ENCODE measurements at places on chromosomes 16 and 17.

GRCh38 chr17:64262198-64262999, 661 bp downstream of the TEX2 start:
- DNase-seq: no peak

DNA sequence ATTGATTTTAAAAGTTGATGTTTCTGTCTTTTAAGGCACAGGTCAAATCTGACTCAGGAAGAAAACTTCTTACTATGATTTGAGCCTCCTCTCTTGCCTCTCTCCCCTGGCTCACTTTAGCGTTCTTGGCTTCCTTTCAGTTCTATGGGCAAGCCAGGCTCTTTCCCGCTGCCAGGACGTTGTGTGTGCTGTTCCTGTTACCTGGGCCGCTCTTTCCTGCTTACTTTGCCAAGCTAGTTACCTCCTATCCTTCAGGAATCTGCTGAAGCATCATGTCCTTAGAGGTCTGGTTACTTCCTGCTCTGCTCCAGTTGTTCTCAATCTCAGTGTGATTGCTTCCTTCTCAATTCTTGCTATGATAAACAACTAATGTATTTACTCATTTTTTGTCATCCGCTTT, 1108.5 kb upstream of the EEF2KMT start:
- DNase-seq: no peak

DNA sequence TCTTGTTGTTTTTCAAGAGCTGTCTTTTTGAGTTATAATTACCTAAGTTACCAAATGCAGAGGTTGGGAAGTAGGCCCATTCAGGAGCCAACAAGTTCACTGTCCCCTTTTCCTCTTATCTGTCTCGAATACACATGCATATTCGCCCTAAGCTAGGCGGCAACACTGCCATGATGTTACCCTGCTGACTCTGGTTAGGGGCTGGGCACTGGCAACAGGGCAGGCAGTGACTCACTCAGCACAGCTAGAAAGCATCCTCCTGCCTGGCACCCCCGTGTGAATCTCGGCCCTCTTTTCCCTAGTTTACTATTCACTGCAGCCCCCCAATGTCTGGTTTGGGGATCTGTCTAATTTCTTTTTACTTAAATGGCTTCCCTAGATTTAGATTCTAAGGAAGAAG, 13.8 kb downstream of the DBF4B start:
- no peak for DNase-seq

DNA sequence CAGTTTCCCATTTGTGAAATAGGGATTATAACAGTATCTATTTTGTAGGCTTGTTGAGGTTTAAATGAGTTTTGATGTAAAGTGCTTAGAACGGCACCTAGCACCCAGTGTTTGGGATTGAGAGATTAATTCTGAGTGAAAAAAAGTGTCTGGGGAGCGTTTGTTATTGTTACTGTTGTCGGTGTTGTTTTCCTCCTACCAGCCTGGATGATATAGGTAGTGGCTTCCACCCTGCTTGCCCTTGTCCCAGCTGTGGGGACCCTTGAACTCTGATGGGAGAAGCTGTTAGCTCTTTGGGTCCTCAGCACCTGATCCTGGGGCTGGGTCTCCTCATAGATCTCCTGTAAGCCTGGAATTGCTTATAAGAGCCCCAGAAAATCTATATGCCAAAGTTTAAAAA, 4.9 kb downstream of the FMNL1 start:
- DNase-seq: no peak

DNA sequence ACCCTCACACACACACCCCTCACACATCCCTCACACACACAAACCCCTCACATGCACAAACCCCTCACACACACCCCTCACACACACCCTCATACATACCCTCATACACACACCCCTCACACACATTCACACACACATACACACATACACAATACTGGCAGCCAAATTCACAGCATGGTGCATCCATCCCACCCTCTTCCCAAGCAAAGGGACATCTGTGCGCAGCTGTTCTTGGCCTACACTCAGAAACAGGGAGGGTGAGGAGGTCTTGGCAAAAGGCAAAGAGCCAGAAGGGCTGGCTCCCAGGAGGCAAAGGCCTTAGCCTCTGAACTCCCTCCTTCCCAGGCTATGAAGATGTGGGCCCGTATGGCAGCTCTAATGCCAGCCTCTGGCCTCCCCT, 23.4 kb downstream of the C17orf67 start:
- DNase-seq: no peak
